PC-9 (cell line): ENCODE measurements at places on chromosomes 16 and 17. TPM values are rescaled to one million over a fixed set of nuclear protein-coding genes. Genes with fewer than 3 reads are reported as not detected.

The NACA2 gene
- not detected in 2 replicates for total RNA-seq

The AGRP gene
- total RNA-seq: not detected in 2 replicates

The HP gene
- not detected in 2 replicates for total RNA-seq

The CRYBA1 gene
- total RNA-seq: not detected in 2 replicates

The MILR1 gene
- 22.9 and 25.6 TPM in 2 replicates for total RNA-seq

The CCL16 gene
- not detected in 2 replicates for total RNA-seq

- H3K4me3 ChIP-seq: no peak overlapping the region
- DNase-seq: peak; percentile 74
- H3K4me1 ChIP-seq: peaks cover 6% of the 10 kb centered on the region; the same call in 1 of the 2 replicates
- no peaks in the 10 kb centered on the region for H3K36me3 ChIP-seq
Observed at GRCh38 chr16:1182316-1182671, 29.4 kb downstream of the CACNA1H start.

DNA sequence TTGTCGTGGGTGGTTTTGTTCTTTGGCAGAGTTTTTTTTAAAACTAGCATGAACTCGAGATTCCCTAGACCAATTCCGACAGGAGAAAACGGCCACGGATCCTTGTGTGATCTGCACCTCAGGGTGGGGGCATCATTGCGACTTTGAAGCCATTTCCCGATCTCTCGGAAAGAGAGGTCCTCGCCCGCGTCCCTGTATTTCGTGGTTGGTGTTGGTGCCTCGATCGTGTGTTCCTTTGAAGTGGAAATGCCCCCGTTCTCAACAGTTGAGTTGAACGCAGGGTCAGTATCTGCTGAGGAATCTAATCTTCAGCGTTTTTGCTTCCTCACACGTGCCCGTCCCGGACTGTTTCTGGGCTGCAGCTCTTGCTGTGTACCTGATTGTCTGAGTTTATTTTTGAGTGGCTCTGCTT is 1.1 kb downstream of the CRAMP1 start:
- DNase-seq: no peak
- H3K27ac ChIP-seq: peak overlapping the region; percentile 6; the same call in 1 of the 2 replicates
- peaks cover 16% of the 10 kb centered on the region; the same call in 1 of the 2 replicates for H3K36me3 ChIP-seq
- peaks cover 25% of the 10 kb centered on the region for H3K4me1 ChIP-seq

- H3K36me3 ChIP-seq: no peaks in the 10 kb centered on the region
- H3K4me1 ChIP-seq: peaks cover 34% of the 10 kb centered on the region
- H3K27ac ChIP-seq: no peak overlapping the region
- H3K4me3 ChIP-seq: peak overlapping the region; percentile 94
- no peaks in the 10 kb centered on the region for H3K27me3 ChIP-seq
- no peak for DNase-seq
Observed at GRCh38 chr16:58026139-58026704, 668 bp downstream of the MMP15 start.

DNA sequence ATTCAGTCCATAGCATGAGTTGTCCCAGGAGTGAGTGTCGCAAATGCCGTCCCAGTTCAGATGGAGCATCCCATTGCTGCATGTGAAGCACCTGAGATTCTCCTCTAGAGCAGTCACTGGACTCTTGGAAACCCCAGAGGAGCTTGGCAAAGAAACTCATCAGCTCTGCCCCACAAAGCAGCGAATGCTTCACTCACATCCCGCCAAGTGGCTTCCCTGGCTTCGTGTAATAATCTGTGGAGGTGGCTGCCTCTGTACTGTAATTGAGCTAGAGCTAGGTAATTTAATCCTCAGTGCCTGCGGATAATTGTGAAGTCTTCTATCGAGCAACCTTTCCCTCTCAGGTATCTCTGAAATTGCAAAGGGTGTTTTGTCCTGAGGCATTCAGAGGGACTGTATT is 107.1 kb downstream of the SNX29 start:
- H3K27me3 ChIP-seq: no peaks in the 10 kb centered on the region
- no peak overlapping the region for H3K27ac ChIP-seq
- no peak overlapping the region for H3K4me3 ChIP-seq
- H3K4me1 ChIP-seq: no peaks in the 10 kb centered on the region
- no peak for DNase-seq

- no peaks in the 10 kb centered on the region for H3K36me3 ChIP-seq
- H3K27me3 ChIP-seq: no peaks in the 10 kb centered on the region
- no peak overlapping the region for H3K27ac ChIP-seq
Observed at GRCh38 chr17:65857718-65858117, 296.3 kb upstream of the AXIN2 start.

DNA sequence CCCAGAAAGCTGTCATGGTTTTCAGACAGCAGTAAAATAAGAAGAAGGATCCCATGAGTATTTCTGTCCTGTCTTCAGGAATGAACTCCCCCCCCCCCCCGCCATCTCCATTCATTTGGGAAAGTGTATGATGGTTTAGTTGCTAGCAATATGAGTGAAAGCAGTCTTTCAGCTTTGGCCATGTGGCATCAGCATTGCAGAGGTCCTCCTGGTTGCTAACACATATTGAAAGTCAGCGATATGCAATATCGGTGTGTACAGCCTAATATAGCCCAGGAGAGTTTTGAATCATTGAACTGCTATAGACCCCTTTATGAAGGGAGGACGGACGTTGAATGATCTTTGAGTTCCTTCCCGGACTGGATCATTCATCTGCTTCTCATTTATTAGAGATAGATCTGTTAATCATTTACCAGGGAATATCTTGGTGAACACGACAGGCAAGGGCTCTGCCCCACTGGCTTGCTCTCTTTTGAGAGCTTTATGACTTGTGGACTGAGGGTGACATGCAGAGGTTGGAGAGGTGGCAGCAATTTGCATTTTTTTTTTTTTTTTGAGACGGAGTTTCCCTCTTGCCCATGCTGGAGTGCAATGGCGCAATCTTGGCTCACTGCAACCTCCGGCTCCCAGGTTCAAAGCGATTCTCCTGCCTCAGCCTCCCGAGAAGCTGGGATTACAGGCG is 25.2 kb downstream of the DEF8 start:
- no peaks in the 10 kb centered on the region for H3K27me3 ChIP-seq
- no peaks in the 10 kb centered on the region for H3K36me3 ChIP-seq
- no peak overlapping the region for H3K27ac ChIP-seq
- peaks cover 22% of the 10 kb centered on the region for H3K4me1 ChIP-seq
- peak overlapping the region; percentile 98 for H3K4me3 ChIP-seq
- no peak for DNase-seq

DNA sequence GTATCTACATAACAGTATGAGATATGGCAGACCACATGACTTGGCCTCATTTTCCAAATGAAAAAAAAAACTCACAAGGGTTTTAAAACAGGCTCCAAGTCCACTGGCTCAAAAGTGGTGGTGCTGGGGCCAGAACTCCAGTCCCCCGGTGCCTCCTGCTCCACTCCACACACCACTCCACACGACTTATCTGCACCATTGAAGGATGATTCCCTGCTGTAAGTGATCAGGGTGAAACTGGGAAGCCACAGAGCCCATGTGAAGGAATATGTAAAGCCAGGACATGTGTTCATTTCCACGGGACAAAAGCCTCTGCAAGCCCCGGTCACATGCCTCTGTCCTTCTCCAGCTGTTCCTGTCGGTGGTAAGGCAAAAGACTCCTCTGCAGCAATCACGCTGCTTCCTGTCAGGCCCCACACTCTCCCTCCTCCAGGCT is 97.2 kb downstream of the ZNF18 start:
- no peaks in the 10 kb centered on the region for H3K36me3 ChIP-seq
- H3K27ac ChIP-seq: no peak overlapping the region
- H3K27me3 ChIP-seq: peaks cover 6% of the 10 kb centered on the region; the same call in 1 of the 2 replicates
- no peak for DNase-seq
- no peak overlapping the region for H3K4me3 ChIP-seq

DNA sequence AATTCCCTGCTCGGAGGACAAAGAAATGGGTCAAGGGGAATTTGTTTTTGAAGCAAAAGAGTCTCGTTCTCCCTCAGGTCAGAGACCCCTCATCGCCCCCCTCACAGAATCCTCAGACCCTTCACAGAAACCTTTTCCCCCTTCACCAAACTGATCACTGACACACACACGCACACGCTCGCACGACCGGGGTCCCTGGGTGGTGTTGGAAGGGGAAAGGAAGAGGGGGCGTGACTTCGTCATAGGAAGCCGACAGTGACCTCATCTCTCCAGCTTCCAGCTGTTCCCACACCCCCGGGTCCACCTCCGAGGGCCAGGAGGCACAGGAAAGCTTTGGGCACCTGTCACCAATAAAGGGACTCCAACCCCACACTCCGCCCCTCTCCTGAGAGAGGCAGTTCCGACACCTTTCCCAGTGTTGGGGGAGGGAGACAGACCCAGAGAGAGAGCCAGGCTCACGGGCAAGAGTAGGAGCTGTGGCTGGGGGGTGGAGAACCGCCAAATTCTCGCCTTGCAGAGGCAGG is 1.2 kb downstream of the ASGR1 start:
- H3K27me3 ChIP-seq: no peaks in the 10 kb centered on the region
- H3K36me3 ChIP-seq: no peaks in the 10 kb centered on the region
- H3K4me1 ChIP-seq: peaks cover 4% of the 10 kb centered on the region
- no peak overlapping the region for H3K27ac ChIP-seq
- DNase-seq: peak; percentile 44

DNA sequence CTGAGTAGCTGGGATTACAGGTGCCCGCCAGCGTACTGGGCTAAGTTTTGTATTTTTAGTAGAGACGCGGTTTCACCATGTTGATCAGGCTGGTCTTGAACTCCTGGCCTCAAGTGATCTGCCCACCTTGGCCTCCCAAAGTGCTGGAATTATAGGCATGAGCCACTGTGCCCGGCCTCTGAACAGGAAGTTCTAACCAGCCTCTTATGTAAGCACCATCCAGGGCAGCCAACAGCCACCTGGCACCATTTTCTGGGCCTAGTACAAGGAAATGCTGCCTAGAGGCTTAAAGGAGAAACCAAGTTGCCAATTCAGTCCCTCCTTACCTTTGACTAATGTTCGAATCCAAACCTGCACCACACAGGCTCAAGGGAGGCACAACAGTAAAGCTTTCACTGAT is 8.5 kb upstream of the SLC39A11 start:
- DNase-seq: no peak
- H3K27ac ChIP-seq: no peak overlapping the region
- H3K4me3 ChIP-seq: no peak overlapping the region
- peaks cover 6% of the 10 kb centered on the region; the same call in 1 of the 2 replicates for H3K4me1 ChIP-seq
- no peaks in the 10 kb centered on the region for H3K27me3 ChIP-seq

DNA sequence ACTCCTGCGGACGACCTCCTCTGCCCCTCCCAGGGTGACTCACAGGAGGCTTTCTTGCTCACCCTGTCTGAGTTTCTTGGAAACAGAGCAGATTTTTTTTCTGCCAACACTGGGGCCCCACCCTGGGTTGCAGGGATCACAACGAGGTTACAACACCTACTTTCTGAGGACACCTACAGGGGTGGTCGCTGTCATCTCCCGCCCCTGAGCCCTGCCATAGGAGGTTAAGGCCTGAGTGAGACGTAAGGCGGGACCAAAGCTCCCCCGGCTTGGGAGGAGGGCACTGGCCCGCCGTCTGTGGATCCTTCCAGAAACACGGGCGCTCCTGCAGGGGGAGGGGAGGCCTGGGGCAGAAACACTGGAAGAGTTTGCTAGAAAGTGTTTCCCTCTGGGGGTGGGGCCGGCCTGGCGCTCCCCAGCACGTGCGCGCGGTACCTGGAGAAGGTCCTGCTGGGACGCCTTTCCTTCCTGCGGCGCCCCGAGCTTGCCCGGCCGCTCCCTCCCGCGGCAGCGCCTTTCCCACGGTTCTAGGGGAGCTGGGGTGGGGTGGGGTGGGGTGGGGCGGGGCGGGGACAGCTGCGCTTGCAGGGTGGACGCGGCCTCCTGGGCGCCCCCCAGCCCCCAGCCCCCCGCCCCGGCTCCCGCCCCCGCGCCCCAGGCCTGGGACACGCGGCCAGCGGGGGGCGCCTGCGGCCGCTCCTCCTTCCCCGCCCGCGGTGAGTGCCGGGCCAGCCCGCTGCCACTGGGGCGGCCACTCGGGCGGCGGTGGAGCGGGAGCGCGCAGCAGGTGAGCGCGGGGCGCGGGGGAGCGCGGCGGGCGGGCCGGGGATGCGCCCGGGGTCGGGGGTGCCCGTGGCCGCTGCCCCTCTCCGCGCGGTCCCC is 20.7 kb upstream of the ADCY7 start:
- peak overlapping the region; percentile 75 for H3K27ac ChIP-seq
- no peaks in the 10 kb centered on the region for H3K27me3 ChIP-seq
- no peaks in the 10 kb centered on the region for H3K36me3 ChIP-seq
- peak overlapping the region; percentile 85 for H3K4me3 ChIP-seq
- DNase-seq: peak; percentile 76
- H3K4me1 ChIP-seq: peaks cover 7% of the 10 kb centered on the region

- H3K4me1 ChIP-seq: no peaks in the 10 kb centered on the region
- H3K36me3 ChIP-seq: no peaks in the 10 kb centered on the region
- no peak overlapping the region for H3K4me3 ChIP-seq
- H3K27me3 ChIP-seq: no peaks in the 10 kb centered on the region
- no peak overlapping the region for H3K27ac ChIP-seq
Observed at GRCh38 chr17:8324923-8325322, 14.7 kb upstream of the ODF4 start.

GRCh38 chr17:58531661-58532554 is 17.5 kb upstream of the MTMR4 start:
- no peak overlapping the region for H3K27ac ChIP-seq
- no peaks in the 10 kb centered on the region for H3K36me3 ChIP-seq
- DNase-seq: no peak
- H3K4me1 ChIP-seq: peaks cover 15% of the 10 kb centered on the region

DNA sequence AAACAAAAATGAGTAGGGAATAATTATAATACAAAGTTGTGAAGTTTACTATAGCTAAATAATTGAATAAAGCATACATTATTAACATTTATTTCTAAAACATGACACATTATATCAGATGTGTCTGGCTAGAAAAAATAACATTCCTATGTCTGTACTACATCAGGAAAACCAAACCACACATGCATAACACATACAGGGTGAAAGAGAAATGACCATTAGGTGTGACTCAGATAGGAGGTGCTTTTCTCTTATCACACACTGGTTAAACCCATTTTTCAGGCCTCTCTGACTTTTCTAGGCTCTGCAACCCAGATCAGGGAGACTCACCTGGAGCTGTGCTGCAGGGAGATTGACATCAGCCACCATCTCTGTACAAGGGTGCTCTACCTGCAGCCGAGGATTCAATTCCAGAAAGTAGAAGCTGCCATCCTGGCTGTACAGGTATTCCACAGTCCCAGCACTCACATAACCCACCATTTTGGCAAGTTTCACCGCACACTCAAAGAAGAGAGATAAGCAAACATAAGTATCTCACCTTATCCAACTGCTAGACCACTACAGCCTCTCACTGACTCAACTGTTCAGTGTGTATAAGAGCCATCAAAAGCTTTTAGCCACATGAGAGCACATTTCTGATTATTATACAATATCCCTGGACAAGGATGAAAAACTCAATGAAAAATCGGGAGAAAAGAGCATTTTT is 116.6 kb upstream of the C17orf78 start:
- DNase-seq: no peak
- H3K4me1 ChIP-seq: no peaks in the 10 kb centered on the region
- H3K27me3 ChIP-seq: no peaks in the 10 kb centered on the region
- H3K27ac ChIP-seq: no peak overlapping the region
- no peak overlapping the region for H3K4me3 ChIP-seq

GRCh38 chr17:39916918-39917317 is 1.5 kb downstream of the GSDMB start:
- no peak overlapping the region for H3K4me3 ChIP-seq
- H3K27ac ChIP-seq: no peak overlapping the region
- DNase-seq: no peak
- H3K27me3 ChIP-seq: no peaks in the 10 kb centered on the region
- H3K4me1 ChIP-seq: no peaks in the 10 kb centered on the region
